ENCODE measurements at places on chromosomes 2 and 18.

DNA sequence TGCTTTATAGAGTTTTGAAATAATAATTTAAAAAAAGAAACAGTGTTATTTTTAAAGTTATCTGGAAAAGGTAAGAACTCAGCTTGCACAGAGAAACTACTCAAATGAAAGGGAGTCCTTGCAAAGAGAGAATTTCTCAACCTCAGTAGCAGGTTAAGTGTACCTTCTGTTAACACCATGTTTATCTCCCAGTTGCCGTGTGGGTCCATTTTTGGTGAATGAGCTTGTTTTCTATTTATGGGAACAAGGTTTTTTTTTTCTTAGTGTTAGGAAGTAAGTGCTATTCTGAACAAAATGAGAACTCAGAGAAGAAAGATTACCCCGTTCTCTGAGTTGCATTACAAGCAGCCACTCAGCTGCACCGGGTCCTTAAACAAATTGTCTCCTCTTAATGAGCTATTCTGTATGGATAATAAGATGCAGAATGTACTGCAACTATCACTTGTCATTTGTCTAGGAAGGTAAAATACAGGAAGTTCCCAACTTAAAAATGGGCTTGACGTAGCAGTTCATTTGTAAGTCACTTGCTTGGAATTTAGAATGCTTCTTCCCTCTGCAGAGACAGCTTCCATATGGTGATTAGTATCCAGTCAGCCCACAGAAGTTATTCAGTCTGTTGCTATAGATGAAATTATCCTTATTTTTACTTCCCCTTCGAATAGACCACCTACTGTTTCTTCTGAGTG lies 74.9 kb downstream of the LTBP1 start:
- DNase-seq = no peak

GRCh38 chr2:148794558-148794957 lies 80.5 kb upstream of the KIF5C start:
- DNase-seq = no peak

DNA sequence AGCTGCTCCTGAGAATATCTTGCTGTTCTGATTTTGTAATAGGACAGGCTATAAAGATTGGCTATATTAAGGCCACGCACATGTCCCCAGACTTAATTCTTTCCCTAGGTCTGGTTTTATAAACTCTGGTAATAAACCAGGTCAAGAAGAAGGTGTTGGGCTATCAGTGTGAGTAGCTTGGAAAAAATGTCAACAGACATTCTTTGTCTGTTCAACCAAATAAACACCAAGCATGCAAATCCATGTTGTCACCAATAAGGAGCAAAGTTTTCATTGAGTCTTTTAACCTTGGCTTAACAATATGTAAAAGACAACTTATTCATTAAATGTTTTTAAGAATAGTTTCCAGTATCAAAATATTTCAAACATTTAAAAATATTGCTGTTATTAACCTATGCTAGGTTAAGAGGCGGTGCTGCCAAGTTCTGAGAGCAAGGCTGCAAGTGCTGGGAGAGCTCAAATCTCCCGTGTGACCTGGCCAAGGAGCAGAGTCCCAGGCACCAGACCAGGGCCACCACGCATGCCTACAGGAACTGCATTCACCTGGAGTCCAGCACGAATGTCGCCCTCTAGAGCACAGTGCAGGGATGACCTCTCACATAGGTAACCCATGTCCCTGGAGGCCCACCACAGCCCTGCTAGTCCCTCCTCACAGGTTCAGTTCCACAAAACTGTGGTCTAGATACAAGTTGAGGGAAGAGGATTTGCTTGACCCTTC lies 120.5 kb upstream of the POU3F3 start:
- no peak for DNase-seq

DNA sequence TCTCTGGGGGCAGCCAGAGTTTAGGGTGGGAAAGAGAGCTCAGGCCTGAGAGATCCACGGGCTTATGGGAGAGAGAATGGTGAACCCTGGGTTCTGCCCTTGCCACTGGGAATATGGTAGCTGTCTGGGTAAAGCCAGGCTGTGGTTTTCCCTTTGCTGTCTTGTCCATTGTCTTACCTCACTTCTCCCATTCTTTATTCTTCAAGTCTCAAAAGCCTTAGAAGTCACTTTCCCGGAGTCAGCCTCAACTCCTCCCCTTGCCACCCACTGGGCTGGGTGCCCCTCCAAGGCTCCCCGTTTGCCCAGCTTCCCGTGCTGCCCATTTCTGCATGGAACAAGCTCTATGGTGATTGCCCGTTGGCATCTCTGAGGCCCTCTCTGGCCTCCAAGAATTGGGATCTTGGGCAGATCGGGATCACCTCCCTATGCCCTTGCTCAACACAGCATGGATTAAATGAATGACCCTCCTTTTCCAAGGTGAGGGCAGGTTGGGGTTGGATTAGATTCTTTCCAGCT lies 228.2 kb downstream of the HAUS1 start:
- no peak for DNase-seq

- no peak for DNase-seq
Observed at GRCh38 chr2:62597323-62597722, 91.3 kb upstream of the TMEM17 start.

DNA sequence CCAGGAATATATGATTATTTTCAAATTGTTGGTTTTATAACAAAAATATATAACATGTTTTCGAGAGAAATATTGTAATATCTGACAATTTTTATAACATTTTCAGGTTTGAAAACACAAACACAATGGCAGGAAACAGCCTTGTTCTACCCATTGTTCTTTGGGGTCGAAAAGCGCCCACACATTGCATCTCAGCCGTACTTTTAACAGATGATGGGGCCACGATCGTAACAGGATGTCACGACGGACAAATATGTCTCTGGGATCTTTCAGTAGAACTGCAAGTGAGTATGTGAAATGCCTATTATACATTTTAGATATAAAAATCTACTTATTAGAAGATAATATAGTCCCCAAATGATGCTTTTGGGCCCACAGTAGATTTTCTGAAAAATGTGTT lies 21.2 kb downstream of the WDR7 start:
- no peak for DNase-seq

DNA sequence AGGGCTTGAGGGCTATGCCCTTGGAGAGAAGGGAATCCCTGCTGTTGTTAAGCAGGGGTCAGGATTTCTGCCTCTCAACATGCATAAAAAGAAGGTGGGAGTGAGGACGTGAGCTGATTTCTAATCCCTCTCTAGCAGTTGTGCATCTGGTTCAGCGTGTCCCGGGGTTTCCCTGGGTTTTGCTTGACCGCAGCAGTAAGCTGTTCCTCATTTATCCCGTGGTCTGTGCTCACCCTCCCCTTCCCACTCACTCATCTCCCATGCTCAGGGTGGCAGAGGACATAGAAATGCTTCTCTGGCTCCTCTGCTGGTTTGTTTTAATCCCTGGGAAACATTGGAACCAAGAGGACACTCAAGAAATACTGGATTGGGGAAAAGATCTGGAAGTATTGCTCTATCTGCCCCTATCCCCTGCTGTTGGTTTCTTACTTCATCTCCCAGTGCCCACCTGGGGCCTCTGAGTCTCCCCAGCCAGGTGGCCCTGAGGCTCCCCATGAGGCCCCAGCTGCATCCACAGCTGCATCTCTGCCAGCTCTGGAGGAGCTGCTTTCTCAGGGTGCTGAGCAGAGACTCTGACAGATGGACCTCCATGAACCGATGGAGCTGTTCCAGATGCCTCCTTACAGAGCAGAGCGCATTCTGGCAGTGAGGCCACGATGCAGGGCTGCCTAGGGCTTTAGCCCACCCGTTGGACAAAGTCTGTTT lies 36.1 kb downstream of the TET3 start:
- DNase-seq = no peak

GRCh38 chr2:160996584-160996983 lies 163.6 kb upstream of the TANK start:
- DNase-seq = no peak

DNA sequence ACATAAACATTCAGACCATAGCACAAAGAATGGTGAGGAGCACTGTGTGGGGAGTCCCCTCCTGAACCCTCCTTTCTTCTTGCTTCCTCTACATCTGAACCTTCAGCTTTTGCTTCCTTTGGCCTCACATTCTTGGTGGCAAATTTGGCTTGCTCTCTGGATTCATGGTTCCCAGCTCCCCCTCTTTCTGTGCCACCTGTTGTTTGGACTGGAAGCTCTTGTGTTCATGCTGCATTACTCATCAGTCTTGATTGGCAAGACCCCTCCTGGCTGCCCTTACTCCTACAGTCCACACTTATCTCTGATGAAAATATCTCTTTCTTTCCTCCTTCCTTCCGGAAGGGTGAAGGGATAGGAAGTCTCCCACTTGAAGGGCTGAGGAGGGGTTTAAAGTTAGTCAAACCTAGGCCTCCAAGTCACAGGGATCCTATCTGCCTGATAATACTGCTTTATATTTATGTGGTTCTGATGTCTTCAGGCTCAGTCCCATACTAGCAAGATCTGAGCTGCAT lies 70.0 kb downstream of the MYO3B start:
- DNase-seq = no peak

GRCh38 chr18:48949050-48949605 lies 1.6 kb downstream of the SMAD7 start:
- DNase-seq = peak; percentile 66

DNA sequence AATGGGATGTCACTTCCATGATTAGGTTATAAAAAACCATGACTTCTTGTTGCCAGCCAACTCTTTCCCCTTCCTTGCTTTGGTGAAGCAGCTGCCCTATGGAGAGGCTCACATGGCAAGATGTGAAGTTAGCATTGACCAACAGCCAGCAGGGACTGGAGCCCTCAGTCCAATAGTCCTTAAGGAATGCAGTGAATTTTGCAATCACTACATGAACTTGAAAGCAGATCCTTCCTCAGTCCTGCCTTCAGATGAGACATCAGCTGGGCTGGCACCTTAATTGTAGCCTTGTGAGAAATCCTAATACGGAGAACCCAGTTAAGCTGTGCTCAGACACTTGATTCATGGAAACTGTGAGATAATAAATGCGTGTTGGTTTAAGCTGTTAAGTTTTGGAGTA lies 61.8 kb downstream of the ATP8B1 start:
- no peak for DNase-seq

GRCh38 chr2:237497838-237498186 lies 10.8 kb downstream of the MLPH start:
- no peak for DNase-seq

DNA sequence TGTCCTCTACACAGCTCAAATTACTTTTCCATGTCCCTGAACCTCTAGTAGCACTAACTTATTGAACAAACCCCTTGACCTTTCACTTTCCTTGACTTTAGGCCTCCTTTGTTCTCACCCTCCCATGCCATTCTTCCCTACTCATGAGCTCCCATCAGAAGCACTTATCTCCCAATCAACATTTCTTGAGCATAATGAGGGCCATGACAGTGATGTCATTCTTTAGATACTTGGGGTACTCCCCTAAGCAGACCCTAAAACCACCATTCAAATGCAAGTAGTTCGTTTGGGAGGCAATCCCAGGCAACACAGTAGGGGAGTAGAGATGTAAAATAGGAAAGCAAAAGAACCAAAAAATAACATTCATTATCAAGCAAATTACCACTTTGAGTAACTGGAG lies 115.9 kb upstream of the ARHGAP28 start:
- no peak for DNase-seq

GRCh38 chr18:3538456-3538855 lies 88.5 kb downstream of the TGIF1 start:
- no peak for DNase-seq

GRCh38 chr2:235727174-235727573 lies 233.3 kb downstream of the AGAP1 start:
- DNase-seq = no peak

DNA sequence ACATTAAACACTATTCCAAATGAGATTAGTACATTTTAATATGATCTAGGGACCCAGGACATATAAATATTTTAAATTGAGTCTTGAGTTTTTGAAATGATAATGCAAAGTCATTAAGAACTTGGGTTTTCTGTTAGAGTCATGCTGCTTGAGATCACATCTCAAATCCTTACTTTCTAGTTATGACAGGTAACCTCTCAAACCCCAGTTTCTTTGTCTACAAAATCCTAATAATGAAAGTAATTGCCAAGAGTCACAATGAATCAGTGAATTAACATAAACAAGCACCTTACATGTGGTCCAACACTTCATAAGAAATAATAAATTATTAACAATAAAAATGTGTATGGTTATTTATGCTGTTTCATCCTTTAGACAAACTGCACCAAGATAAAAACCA lies 607.6 kb downstream of the LRP1B start:
- DNase-seq = no peak

DNA sequence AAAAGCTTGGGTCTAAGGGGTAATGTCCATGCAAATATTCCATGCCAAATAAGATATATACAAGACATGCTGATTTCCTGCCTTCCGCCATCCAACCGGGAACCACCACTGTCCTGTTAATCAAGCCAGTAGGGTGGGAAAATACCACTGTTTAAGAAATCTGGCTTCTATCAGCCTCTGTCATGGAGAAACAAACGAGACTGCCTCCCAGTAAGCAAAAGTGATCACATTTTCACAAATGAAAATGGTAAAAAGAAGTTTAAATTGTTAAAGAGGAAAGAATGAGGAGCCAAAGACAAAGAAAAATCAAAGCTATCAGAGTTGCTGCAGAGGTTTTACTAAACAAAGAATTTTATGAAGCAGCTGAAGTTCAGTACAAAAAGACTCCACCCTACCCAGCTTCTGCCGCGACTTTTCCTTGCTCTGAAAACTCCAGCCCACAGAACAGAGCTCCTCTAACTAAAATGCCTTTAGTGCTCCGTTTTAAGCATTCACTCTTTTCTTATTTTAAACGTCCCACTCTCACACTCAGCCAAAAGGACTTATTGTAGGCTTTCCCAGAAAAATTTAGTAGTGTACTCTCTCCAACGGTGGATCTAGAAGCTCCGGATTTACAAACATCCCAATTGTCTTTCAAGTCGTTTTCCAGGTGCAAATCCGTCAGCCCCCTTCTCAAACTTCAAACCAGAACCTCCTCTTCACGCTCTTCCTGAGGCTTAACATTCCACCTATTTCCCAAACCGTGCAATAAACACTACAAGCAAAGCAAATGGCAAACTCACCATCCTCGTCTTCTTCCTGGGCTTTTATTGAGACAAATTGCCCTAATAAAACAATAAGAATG lies 613 bp downstream of the COL5A2 start:
- no peak for DNase-seq

GRCh38 chr2:232286001-232286868 lies 92.3 kb upstream of the ALPP start:
- DNase-seq = no peak

DNA sequence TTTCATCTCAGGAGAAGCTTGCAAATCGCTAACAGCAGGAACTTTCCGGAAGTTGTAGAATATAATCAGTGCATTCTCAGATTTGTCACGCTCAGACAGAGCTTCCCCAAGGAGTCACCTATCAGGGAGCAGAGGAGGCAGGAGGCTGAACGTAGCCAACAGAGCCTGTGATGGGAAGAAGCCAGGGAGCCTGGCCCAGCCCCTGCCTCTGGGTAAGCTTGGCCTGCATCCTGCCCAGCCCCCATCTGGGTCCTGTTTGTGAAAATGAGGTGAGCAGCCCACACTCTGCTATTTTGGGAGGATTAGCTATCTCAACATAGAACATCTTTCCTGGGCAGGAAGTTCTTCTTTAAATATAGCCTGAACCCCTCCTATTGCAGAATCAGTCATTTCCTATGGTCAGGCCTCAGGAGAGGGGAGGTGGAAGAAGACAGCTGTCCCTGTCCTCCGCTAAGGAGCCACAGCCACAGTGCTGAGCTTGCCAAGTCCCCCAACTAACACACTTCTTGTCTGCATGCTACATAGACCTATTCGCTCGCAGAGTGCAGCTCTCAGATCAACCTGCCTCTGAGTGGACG lies 19.2 kb upstream of the PKDCC start:
- DNase-seq = peak; percentile 26

- no peak for DNase-seq
Observed at GRCh38 chr2:157093666-157094065, 163.8 kb upstream of the GALNT5 start.

GRCh38 chr18:63273222-63273927 lies 46.2 kb downstream of the BCL2 start:
- DNase-seq = no peak

Measured in globus pallidus (tissue), 1 donor.